Stimulated activated CD4-positive, alpha-beta T cell treated with anti-CD3 and anti-CD28 coated beads, Interleukin-2, amount 100 ng/mL, for 48 hours (primary cell): ENCODE measurements at places on chromosomes 6 and 20.
A peak's percentile ranks its signal among the peaks of the same experiment; 100 is the strongest.

DNA sequence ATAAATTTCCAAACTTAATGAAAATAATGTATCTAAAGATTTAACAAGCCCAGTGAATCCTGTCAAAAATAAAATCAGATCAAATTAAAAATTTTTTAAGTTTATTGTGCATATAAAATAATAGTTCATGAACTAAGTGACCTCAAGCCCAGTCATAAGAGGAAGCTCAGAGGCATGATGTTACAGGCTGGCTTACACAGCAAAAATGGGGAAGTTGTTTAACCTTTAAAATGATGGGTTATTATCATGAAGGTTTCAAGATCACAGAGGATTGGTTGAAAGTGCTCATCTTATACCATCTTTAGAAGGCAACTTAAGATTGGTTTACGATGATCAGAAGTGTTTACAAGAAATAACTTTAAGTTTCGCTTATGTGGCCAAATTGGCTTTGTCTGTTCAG lies 102.5 kb downstream of the PAK5 start:
- DNase-seq, result no peak

GRCh38 chr20:23132293-23132929 lies 46.3 kb upstream of the CD93 start:
- no peak for DNase-seq

DNA sequence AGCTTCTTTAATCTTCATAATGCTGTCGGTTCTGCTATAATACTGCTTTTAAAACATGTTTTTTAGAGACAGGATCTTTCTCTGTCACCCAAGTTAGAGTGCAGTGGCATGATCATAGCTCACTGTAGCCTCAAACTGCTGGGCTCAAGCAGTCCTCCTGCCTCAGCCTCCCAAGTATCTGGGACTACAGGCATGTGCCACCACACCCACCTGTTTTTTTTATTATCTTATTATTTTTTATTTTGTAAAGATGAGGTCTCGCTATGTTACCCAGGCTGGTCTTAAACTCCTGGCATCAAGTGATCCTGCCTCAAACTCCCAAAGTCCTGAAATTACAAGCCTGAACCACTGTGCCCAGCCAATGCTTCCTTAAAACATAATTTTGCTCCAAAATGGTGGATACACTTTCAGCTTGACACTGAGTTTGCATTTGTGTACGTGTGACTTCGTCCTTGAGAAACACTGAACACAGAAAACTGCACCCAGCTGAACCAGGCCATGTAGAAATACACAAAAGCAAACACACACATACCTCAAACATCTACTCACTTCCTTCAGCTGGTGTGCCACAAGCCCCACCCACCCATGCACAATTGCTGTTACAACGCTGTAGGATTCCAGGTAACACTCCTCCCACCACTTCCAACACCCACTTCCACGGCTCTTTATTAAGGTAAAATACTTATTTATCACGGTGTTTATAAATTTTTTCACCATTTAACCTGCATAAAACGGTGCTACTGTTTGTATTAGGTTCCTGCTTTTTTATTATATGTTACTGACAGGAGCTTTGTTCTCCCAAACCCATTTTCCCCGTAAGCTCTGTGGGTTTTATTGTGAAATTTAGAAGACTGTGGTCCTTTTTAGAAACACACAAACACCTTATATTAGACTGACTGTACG lies 109.1 kb downstream of the TSHZ2 start:
- DNase-seq, result peak; percentile 10

GRCh38 chr6:142913511-142914047 lies 31.4 kb downstream of the HIVEP2 start:
- peak; percentile 43 for DNase-seq

DNA sequence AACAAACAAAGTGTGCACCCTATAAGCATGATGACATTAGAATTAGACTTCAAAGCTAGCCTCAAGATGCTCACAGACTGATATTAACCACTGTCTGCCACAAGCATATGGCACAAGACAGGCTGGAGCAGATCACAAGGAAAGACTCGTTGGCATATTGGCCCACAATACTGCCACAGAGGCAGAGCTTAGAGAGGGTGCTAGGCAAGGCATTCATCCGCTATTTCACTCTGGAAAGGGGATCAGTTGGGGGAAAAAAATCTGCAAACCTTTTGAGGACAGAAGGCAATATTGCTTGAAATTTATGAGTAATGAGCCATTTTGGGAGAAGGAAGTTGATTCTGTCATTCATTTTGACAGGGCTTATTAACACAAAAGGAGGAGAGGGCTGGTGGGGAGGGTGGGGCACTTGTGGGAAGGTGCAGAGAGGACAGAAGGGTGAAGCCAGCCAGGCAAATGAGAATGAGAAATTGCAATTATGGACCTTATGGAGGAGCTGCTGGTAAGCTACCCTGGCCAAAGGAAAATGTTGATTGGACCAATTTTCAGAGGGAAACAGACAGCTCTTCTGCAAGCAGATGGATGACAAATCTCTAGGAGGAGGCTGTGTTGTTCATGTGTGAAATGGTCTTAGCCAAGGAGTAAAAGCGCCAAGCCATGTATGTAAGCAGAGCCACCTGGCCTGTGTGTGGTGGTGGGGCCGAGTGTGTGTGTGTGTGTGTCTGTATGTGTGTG lies 187.7 kb downstream of the GMPR start:
- no peak for DNase-seq

DNA sequence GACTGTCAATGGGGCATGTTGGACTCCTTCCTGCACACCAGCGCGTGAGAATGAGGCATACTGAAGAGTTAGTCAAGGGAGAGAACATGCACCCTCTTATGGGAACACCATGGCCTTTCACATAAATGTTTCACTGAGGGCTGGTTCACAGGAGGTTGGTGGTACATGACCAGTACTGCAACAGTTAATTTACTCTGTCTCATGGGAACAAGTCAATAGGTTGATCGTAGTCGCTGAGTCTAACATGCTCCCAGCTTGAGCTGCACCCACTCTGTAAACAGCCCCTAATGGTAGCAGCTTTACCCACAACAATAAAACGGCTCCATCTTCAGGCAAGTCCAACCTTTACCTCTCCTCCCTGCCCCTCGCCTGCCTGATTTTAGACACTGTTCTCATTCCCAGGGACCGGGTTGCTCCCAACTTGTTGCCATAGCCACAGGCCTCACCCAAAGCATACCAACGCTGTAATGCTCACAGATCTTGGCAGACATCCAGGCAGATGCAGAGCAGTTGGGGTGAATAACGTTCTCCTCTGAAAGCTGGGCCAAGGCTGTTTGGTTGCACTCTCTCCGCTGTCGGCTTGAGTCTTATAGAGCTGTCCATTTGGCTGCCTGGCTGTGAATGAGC lies 111.3 kb downstream of the LY86 start:
- DNase-seq, result no peak

DNA sequence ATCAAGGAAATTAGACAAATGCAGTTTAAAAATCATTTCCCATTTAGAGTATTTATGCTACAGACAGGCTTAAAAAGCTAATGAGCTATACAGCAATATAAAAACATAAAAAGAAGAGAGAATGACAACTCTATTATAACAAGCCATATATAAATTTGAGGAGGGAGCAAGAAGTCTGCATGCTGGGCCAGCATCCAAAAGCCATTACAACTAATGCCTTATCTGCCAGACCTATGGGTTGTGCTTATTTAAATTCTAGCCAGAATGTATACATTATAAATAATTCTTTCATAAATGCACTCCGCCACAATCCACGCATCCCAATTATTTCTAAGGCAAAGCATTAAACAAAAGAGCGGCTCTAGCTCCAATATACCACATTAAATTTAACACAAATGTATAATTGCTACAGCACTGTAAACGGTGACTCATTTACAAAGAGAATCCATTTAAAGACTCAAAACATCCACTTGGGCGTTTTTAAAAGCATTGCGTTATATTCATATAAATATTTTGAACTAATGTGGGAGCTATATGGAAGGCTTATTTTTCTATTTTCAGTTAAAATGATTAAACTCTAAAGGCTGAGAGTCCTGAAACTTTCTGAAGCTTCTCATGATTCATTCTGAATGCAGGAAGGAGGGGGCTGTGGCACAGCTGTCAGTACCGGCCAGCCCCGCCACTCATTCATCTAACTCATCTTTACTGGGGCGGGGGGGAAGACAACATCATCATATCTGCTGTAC lies 37.7 kb upstream of the RAB22A start:
- peak; percentile 46 for DNase-seq

DNA sequence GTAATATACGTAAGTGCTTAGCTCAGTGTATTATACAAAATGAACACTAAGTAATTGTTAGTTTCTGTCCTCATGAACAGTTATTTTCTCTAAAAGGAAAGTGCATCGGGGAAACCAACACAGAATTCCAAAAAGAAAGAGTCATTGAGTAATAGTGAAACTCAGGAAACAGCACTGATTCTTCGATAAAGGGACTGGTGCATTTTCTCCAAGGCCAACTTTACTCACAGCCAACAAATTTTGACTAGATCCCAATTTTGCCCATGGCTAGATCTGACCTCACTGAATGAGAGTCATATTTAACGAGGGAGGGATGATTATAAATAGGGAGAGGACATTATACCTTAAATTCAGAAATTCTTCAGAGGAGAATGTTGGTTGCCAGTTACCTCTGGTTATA lies 390.9 kb upstream of the NRSN1 start:
- DNase-seq, result no peak

DNA sequence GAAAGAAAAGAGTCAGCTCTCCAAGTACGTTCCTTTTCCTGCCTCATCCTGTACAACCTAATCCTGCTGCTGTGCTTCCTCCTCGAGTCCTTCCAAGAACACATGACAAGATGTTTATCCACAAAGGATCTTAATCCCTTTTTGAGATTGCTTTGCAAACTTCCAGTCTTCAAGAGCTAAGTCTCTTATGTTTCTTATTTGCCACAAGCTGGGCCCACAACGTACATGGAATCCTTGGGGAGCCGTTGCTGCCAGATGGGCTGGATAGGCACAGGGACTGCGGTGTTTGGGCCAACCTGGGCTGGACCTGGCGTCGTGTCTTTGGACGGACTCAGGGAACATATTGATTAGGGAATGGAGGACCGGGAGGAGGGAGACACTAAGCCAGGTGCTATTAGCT lies 79.7 kb upstream of the AFDN start:
- no peak for DNase-seq

DNA sequence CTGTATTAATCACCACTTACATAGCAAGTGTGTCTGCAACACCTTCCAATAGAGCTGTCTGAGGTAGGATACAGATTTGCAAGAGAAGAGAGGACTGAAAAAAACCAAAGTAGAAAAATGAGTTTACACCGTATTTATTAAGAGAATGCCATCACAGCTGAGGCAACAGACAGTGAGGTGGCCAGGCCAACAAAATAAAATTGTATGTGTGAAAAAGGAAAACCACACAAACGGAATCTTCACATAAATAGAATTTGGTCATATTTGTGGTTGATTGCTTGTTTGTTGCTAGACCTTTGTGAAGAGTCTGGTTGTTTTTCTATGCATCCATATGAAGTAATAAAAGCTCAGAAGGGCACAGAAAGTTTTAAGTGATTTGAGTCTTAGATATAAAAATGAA lies 157.8 kb upstream of the TSHZ2 start:
- no peak for DNase-seq

DNA sequence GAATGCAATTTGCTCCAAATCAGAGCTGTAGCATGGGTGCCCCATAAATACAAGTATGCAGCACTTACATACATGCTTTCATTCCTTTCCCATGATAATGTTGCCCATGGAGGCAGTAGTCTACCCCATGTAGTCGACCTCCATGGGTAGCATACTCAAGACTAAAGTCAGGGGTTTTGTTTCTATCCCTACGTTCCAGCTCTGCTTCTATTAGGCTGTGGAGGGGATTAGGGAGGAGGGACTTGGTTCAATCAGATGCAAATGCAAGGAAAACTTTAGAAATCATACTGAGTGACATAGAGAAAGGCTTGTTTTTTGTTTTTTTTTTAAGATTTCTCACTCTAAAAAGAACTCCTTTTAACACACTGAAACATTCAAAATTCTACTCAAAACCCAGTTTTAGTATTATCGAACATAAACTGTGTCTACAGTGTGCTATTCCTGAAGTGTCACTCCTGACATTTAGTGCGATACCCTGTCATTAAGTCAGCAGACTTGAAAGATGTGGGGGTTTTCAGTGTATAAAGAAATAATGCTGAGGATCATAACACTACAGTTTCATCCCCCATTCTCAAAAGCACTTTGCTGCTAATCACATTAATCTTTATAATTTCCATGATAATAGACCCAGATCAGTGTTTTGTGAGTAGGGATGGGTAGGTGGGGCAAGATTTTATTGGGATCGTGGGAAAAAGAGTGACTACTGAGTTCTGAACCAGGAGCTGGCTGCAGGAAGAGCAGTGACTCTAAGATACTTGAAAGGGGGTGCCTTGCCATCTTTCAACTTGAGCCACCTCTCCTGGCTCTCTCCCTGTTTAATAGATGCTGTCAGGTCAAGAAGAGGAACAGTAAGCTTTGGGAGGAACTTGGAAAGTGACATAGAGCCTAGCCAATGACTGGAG lies 40.4 kb upstream of the SCML4 start:
- no peak for DNase-seq

DNA sequence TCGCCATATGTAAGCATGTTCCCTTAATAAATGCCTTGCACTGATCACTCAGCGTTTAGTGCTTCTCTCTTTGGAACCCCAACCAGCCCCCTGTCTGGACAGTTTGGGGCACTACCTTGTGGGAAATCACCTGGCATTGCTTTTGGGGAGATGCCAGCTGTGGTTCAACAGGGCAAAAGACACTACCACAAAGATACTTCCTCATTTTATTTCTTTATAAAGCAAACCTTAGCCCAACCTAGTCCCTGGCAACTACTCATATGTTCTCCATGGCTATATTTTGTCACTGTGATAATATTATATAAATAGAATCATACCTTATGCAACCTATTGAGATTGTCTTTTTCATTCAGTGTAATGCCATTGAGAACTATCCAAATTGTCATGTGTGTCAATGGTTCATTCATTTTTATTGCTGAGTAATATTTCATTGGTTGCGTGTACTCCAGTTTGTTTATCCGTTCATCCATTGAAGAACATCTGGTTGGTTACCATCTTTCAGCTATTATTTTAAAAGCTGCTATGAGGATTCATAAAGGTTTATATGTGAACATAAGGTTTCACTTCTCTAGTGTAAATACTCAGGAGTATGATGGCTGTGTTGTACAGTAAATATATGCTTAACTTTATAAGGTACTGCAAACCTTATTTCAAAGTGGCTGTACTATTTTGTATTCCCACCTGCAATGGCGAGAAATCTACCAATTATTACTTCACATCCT lies 114.8 kb downstream of the MOXD1 start:
- DNase-seq, result no peak

DNA sequence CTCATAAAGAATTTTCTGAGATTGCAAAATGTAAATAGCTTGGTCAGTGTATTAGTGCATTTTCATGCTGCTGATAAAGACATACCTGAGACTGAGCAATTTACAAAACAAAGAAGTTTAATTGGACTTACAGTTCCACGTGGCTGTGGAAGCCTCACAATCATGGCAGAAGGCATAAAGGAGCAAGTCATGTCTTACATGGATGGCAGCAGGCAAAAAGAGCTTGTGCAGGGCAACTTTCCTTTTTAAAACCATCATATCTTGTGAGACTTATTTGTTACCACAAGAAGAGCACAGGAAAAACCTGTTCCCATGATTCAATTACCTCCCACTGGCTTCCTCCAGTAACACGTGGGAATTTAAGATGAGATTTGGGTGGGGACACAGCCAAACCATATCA lies 112.7 kb upstream of the HDDC2 start:
- DNase-seq, result no peak

- no peak for DNase-seq
Measured at GRCh38 chr6:155505608-155505989, 50.0 kb upstream of the NOX3 start.

GRCh38 chr6:44715925-44716324 lies 328.4 kb downstream of the CDC5L start:
- DNase-seq, result no peak
